ENCODE measurements at places on chromosomes 11 and 22.

DNA sequence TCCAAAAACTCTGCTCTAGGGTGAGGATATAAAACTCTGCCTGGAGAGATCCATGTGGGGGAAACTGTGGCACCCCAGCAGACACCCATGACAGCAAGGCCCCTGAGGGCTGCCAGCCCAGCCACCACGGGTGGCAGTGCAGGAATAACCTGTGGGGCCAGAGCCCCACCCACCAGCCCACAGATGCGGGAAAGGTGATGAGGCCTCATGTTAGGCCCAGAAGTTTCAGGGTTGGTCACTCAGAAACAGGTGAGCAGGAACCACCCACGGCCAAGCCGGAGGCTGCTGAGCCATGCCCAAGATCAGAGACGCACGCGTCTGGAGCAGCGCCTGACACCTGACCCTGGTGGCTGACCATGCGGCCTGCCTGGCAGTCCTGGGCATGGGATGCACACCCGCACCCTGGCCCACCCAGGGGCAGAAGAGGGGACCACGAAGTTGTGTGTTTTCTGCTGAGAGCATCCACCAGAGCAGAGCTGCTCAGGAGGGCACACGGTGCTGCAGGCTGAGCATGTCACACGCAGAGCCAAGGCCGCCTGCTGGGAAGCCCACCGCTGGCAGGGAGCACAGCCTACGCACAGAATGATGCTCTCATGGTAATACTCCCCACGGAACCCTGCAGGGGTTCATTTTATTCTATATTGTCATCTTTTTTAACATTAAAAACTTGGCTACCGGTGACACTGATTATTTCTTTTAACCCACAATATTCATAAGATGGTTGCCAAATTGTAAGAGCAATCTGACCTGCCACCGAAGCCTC, 41.2 kb downstream of the DUSP8 start:
- DNase-seq: no peak

- no peak for DNase-seq
These were observed 282.1 kb downstream of the BRD1 start for GRCh38 chr22:49545606-49546005.

DNA sequence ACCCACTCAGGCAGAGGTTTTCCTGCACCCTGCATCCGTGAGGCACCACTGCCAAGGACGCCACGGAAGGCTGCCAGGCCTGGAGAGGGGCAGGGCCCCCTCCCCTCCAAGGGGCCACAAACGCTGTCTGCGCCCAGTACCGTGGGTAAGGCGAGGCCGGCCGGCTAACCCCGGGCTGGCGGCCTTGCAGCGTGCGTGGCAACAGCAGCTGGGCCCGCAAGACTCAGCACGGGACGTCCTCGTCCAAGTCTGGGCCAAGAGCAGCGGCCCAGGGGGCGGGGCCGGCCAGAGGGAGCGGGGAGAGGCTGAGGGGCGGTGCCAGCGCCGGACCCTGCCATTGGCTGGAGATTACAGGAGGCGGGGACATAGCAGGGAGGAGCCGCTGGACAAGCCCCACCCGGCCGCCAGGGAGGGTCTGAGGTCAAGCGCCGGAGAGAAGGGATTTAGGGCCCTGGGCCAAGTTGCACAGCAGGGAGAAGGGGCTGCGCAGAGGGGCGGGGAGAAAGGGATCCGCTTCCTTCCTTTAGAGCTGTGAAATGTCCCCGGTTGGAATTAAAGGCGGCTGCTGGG, 16.0 kb downstream of the SLC43A1 start:
- peak; percentile 91 for DNase-seq

GRCh38 chr22:18121954-18122554, 11.4 kb downstream of the TUBA8 start:
- no peak for DNase-seq

DNA sequence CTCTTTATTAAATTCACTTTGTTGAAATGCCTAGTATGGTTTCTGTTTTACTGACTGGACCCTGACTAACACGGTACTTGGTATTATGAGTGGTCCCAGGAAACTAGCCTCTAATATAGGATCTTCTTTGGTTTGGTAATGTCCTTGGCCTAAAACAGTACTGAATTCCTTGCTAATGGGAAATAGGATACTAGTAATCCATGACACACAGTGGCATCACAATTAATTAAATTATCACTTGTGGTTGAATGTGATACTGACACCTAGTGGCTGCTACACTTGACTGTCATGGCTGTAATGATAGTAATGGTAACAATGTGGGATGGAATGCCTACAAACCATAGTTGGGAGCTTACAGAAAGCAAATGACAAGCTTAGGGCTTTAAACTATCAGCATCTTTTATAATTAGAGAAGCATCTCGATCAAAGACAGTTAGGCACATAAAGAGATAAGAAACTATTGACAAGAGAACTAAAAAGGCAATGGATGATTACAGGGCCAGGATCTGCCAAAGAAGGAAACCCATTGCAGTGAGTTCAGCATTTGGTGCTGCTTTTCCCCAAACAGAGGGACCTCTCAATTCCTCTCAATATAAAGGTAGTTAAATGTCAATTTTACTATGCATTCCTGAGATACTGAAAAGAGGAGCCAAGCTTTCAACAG, 8.6 kb downstream of the DNHD1 start:
- peak; percentile 69 for DNase-seq

- DNase-seq: no peak
These were observed 657.8 kb upstream of the B3GAT1 start for GRCh38 chr11:135069890-135070289.

DNA sequence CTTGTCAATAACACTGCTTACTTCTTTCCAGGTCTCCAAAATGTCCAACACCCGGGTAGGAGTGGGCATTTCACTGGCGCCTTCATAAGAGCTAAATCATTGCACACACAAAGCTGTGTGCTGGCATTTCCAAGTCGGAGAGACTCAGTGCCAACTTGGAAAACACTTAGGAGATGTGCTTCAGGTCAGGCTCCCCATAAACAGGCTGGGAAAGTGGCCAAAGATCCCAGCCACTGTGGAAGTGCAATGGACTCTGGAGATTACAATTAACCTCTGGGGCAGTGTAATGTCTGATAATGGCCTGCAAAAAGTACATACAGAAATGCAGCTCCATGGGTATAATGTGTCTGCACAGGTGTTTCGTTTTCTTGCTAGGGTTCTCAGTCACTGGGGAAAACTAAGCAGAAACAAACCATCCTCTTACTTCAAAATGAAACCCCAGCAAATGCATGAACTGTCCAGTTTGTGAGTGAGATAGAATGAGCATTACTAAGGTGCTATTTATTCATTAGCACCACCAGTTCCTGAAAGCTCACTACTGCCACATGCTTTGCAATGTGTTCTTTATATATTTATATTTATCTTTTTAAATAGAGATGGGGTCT, 79.0 kb downstream of the ABTB2 start:
- DNase-seq: no peak

GRCh38 chr11:98277251-98277912, 743.4 kb upstream of the CNTN5 start:
- peak; percentile 53 for DNase-seq

DNA sequence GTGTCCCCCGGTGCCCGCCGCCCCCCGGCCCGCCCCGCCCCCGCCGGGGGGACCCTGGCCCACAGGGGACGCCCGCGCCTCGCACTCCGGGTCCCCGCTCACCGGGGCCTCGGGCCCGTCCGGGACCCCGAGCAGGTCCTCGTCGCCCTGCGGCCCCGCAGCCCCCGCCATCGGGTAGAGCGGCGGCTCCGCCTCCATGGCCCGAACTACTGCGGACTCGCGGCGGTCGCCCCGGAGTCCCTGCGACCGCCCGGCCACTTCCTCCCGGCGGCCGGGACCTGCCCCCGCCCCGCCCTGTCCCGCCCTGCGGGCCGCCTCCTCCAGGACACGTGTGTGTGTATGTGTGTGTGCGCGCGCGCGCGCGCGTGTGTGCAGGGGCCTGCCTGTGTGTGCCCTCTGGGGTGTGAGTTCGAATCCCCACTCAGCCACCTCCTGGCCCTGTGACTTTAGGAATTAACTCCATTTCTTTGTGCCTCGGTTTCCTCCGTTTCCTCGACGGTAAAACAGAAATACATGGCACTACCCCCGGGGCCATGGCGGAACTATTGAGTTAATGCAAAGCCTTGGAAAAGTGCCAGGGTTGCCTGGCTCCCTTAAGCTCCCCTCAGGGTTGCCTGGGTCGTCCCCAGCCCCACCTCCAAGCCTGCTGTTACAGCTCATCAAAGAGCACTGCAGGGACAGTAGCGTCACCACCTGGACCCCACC, at the start of gene UNC93B1:
Gene UNC93B1 (minus strand): TSS at position 252 of the 705 bp plus-strand sequence. CDS start 54 bp downstream, at position 198.
- DNase-seq: peak; percentile 57

GRCh38 chr11:84890676-84891075, 736.5 kb downstream of the DLG2 start:
- DNase-seq: no peak

DNA sequence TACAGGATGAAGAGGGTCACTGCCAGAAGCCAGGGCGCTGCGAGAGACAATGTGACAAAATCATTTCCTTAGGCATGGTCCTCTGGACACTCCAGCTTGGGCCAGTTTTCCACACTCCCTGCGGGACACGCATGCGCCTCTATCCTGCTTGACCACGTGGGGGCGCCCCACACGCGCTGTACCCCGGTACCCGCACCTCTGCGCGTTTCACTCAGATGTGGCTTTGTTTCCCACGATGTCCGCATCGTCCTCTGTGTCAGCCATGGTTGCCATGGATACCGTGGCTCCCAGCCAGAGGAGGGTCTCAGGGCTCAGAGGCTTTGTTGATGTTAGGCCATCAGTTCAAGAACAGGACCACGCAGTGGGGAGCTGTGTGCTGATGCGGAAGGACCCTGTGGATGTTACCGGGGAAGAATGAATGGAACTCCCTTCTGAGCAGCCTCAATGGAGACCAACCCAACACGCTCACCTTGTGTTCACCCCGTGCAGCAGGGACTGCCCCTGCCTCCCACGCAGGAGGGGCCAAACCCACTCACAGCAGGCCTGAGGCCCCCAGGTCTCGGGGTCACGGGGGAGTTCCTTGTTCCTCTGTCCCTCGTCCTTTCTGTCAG, 101.1 kb upstream of the SLC22A12 start:
- peak; percentile 67 for DNase-seq

GRCh38 chr22:48277868-48278581, 1515.6 kb downstream of the TBC1D22A start:
- DNase-seq: no peak

GRCh38 chr22:30201945-30202344, 44.6 kb downstream of the LIF start:
- no peak for DNase-seq

DNA sequence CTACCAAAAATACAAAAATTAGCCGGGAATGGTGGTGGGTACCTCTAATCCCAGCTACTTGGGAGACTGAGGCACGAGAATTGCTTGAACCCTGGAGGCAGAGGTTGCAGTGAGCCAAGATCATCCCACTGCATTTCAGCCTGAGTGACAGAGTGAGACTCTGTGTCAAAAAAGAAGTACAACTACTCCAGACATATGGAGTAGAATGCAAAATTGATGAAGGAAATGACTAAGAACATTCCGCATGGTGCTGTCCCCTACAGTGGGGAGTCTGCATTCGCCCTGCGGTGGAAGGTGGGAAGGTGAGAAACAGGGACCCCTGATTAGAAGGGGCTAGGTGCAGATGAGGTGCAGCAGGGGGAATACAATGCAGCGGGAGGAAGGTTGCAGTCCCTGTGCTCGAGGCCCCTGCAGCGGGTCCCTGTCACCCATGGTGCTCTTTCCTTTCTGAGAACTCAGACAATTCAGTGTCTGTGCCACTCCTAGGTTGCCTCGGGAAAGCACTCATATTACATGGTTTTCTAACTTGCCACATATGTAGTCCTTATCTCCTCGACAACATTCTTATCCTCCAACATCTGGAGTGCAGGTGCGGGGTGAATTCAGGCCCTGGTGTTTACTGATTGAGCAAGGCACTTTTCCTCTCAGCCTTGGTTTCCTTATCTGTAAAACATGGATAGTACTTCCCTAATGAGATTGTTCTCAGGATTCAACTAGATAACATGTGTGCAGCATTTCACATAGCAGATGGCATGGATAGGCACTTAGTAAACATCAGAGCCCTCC, 5.2 kb downstream of the POLD4 start:
- DNase-seq: no peak

DNA sequence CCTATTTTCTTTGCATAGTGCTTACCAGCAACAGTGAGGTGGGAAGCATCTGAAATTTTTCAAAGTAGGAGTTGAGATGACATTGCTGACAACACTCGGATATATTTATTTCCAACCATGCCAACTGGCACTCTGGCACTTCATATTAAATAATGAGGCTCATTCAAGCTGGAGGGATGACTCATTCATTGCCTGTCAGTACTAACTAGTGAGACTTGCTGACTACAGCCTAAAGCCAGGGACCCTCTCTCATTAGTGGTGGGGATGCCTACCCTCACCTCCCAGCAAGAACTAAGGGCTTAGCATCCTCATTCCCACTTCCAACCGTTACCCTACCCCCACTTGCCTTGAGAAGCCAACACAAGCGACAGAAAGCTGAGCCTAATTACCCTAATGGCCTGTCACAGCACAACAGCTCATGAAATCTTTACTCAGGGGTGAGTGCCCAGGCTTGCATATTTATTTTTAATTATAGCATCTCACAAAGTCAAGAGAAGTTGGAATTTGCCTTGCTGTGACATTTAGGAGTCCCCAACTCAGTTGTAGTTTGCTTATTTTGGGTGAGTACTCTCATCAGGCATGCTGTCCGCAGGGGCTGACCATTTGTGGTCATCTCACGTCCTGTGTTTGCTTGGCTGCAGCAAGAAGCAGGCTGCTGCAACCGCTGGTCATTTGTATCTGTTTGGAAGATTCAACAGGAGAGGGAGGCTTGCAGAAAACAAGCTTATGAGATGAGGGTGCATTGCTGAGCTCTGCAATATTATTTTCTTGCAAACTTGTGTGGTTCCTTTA, 181.6 kb upstream of the POU2AF2 start:
- DNase-seq: peak; percentile 81

DNA sequence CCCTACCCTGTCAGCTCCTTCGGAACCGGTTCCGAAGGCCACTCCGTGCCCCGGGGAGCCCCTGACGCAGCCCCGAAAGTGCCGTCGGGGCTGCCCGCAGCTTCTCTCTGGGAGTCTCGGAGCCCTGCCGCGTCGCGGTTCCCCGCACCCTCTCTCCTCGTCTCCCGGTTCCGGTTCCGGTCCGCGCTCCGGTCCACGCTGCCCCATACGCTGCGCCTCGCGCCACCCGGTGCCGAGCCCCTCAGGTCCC, 618 bp downstream of the MTA2 start:
- no peak for DNase-seq

- DNase-seq: no peak
These were observed 70.9 kb downstream of the BUD13 start for GRCh38 chr11:116701876-116702275.

DNA sequence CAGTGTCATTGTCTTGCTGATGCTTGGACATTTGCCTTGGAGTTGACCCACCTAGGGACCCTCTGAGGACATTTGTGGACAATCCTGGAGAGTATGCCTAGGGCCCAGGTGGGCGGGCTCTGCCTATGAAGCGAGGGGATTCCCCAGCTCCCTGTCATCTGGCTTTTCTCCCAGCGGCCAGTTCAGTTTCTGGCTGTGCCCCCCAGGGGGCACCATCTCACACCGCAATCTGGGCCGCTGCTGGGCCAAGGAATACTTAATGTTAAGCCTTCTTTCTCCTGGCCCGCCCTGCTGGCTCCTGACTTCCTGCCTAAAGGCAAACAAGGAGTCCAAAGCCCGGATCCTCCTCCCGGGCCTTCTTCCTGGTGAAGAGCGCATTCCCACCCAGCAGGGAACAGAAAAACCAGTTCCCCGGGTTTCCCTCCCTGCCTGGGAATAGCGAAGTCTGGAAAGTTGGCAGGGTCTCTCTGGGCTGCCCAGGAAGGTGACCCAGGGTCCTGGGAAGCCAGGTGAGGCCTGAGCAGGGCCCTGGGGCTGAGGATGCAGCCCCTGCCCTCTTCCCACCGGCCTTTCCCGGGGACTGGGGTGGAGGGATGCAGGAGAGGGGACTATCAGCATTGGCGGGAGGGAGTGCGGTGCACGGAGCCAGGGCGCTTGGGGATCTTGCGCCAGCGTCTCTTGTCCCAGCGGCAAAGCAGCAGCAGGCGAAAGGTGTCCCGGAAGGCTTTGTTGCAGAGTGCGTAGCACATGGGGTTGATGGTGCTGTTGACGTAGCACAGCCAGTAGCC, 11.9 kb downstream of the CHRM1 start:
- peak; percentile 35 for DNase-seq
